A549 (cell line): ENCODE measurements at places on chromosomes 3 and 15. TPM values are rescaled to one million over a fixed set of nuclear protein-coding genes. Genes with fewer than 3 reads are reported as not detected.

The KY gene
- polyA plus RNA-seq, result 0.05 TPM in 1 of 3 replicates, not detected in the others

- DNase-seq, result no peak
Measured at GRCh38 chr3:195040094-195040493, 230.9 kb downstream of the XXYLT1 start.

- no peak for DNase-seq
Measured at GRCh38 chr3:100207886-100208285, 52.9 kb upstream of the TBC1D23 start.

- DNase-seq, result peak; percentile 27
Measured at GRCh38 chr15:100570275-100570674, 31.7 kb downstream of the LINS1 start.

DNA sequence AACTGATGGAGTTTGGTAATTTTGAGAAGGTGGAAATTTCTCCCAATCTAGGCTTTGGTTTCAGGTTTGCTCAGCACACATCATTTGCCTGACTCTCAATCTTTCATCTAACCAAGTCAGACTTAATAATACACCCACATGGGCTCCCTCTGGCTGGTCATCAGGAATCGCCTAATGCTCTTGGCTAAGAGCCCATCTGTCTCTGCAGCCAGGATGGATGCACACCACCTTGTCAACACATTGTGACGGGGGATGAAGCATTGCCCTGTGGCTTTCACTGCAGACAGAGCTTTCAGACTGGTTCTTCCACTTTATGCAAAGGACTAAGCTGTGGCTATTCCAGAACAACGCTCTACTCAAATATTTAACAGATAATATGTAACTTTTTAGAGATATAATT, 3.0 kb upstream of the HDGFL3 start:
- no peak for DNase-seq

The MYH15 gene
- 0.81 to 2.4 TPM (median 1.7 TPM) in 3 replicates for polyA plus RNA-seq

DNA sequence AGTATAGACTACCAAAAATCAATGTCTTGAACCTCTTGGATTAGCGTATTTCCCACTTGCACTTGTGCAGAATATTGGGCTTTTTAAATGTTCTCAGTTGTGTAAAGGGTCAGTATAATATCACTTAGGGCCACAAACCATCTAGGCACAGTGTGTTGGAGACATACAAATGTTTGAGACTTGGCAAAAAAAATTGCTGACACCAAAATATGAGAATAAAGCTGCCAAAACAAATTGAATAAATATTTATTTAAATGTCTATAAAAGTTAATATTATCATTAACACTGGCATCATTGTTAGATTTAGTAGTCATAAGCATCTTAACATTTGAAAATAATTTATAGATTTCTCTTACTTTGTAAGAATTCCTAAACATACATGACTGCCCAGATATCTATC, 30.9 kb upstream of the MLF1 start:
- DNase-seq, result no peak

The ST3GAL6 gene
- 0.90 to 1.4 TPM (median 0.94 TPM) in 3 replicates for polyA plus RNA-seq

GRCh38 chr3:31707286-31707685, 174.6 kb downstream of the STT3B start:
- DNase-seq, result no peak

DNA sequence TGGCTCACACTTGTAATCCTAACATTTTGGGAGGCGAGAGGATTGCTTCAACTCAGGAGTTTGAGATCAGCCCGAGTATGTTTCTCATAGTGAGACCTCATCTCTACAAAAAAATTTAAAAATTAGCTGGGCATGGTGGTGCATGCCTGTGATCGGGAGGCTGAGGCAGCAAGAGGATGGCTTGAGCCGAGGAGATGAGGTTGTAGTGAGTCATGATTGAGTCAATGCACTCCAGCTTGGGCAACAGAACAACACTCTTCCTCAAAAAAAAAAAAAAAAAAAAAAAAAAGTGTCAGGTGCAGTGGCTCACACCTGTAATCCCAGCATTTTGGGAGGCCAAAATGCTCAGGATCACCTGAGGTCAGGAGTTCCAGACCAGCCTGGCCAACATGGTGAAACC, 2.4 kb downstream of the RPL39L start:
- no peak for DNase-seq
